Activated B cell treated with CpG ODN at 0.5 μM for 24 hours (primary cell): ENCODE measurements at places on chromosomes 2 and 18. TPM values are rescaled to one million over a fixed set of nuclear protein-coding genes. Genes with fewer than 3 reads are reported as not detected.
A peak's percentile ranks its signal among the peaks of the same experiment; 100 is the strongest.

Gene PIKFYVE
- total RNA-seq, result 92.2 and 106 TPM in 2 replicates

Gene CFAP65
- not detected in 2 replicates for total RNA-seq

Gene ACTR3
- total RNA-seq, result 638 and 639 TPM in 2 replicates

Gene ACMSD
- not detected in 2 replicates for total RNA-seq

Gene DSC3
- not detected in 2 replicates for total RNA-seq

Gene ANKRD62
- total RNA-seq, result not detected in 2 replicates

Gene ZBTB7C
- not detected in 2 replicates for total RNA-seq

Gene YIPF4
- 25.6 and 27.2 TPM in 2 replicates for total RNA-seq

Gene ABCG5
- total RNA-seq, result not detected in 2 replicates

Gene GEN1
- 141 and 163 TPM in 2 replicates for total RNA-seq

Gene HOXD9
- total RNA-seq, result not detected in 2 replicates

Gene EPAS1
- total RNA-seq, result 0.05 and 0.47 TPM in 2 replicates

Gene UGT1A4
- total RNA-seq, result not detected in 2 replicates

Gene BMP10
- total RNA-seq, result not detected in 2 replicates

- DNase-seq, result no peak
Measured at GRCh38 chr2:156486614-156487013, 50.4 kb downstream of the GPD2 start.

DNA sequence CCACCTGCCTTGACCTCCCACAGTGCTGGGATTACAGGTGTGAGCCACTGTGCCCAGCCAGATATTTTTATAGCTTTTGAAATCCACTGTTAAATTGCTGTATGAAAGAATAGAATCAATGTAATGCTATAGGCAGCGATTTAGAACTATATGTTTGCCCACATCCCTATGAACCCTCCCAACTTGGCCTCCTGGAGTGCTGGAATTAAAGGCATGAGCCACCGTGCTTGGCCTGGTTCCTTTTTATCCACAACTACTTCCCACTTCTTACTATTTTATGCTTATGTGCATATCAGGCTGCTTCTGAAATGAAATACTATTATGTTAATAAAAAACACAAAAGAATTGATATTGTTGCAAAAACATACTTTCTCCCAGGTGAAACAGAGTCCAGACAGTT lies 11.6 kb upstream of the PTPN2 start:
- DNase-seq, result no peak

GRCh38 chr18:76679945-76680344 lies 142.4 kb upstream of the ZNF236 start:
- DNase-seq, result no peak

- DNase-seq, result no peak
Measured at GRCh38 chr2:185128346-185128745, 530.0 kb downstream of the ZNF804A start.

DNA sequence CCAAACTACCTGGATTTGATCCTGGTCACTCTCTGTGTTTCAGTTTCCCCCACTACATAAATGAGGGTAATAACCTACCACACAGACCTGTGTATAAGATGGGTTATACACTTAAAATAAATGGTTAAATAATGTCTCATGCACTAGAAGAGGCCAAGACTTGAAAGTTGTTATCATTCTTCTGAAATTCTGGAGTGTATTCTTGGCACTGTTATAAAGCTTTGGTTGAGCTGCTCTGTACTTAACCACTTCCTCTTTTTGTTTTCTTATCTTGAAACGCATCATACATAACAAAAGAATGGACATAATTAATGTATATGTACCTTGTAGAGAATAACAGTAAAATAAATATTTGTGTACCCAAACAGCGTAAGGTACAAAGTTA lies 281.0 kb downstream of the AFF3 start:
- DNase-seq, result no peak

DNA sequence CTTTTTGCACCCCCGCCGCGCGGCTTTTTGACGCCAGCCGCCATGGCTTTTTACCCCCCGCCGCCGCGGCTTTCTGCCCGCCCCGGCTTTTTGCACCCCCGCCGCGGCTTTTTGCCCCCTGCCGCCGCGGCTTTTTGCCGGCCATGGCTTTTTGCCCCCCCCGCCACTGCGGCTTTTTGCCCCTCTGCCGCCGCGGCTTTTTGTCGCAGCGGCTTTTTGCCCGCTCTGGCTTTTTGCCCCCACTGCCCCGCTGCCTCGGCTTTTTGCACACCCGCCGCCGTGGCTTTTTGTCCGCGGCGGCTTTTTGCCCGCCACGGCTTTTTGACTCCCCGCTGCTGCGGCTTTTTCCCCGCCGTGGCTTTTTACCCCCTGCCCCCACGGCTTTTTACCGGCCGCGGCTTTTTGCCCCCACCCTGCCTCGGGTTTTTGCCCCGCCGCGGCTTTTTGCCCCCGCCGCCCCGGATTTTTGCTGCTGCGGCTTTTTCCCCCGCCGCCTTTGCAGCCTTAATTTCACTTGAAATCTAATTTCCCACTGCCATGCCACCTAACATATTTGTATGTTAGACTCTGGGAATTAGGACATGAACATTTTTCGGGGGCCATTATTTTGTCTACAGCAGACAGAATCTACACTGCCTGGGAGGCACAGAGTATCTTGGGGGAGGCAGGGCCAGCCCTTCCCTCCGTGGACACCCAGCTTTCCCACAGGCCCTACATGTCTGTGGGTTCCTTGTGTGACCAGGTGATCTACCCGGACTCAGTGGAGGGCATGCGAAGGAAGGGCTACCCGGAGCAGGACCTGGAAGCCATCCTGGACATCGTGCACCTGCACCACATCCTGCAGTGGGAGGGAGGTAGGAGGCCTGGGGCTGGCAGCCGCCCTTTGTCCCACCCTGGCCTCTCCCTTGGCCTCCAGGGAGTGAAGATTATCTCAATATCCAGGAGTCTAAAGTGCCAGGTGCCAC lies 3031.0 kb upstream of the TEKT4 start:
- DNase-seq, result no peak

DNA sequence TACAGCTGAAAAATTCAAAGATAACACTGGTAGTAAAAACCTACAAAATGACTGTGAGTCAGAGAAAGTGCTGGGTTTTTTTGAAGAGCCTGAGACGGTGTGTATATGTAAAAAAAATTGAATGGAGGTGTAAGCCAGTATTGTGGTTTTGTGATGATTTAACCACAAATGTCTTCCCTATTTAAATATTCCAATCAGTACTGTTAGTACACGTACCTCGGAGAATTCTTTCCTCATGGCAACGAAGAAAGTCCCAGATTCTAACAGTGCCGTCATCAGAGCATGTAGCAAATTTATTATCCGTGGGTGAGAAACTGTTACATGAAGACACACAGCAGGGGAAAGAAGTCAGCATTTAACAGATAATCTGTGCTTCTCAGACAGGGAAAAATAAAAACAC lies 48.1 kb downstream of the WDR33 start:
- no peak for DNase-seq

GRCh38 chr2:552906-553305 lies 124.3 kb downstream of the TMEM18 start:
- no peak for DNase-seq

GRCh38 chr2:215361211-215361875 lies 49.5 kb downstream of the ATIC start:
- DNase-seq, result no peak

DNA sequence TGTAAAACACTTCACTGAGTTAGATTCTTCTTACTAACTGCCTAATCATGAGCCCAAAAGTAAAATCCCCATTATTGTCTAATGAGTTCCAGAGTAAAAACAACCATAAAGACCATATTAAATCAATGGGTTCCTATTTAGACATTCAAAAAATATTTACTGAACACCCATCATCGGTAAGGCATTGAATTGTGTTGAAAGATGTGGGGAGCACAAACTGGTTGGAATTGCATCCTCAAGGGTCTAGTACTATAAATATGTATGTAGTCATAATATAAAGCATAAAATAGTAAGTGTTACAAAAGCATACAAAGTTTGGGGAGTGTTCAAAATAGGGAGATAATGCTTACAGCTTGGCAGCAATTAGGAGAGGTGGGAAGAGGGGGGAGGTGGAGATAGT lies 3.0 kb upstream of the MARCHF4 start:
- no peak for DNase-seq

DNA sequence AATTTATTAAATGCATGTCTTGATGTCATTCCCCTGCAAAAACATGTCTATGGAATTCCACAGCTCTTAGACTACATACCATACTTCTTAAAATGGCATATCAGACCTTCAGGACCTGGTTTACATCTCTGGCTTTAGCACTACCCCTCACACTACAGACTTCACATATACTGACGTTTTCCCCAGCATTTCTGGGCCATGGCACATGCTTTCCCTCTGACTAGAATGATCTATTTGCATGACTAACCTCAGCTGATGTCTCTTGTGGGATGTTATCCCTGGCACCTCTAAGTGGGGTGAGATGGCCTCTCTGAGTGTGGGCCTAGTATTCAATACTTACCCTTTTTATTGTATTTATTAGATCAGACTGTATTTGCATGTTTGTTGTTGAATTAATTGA lies 381.6 kb downstream of the ERBB4 start:
- no peak for DNase-seq

DNA sequence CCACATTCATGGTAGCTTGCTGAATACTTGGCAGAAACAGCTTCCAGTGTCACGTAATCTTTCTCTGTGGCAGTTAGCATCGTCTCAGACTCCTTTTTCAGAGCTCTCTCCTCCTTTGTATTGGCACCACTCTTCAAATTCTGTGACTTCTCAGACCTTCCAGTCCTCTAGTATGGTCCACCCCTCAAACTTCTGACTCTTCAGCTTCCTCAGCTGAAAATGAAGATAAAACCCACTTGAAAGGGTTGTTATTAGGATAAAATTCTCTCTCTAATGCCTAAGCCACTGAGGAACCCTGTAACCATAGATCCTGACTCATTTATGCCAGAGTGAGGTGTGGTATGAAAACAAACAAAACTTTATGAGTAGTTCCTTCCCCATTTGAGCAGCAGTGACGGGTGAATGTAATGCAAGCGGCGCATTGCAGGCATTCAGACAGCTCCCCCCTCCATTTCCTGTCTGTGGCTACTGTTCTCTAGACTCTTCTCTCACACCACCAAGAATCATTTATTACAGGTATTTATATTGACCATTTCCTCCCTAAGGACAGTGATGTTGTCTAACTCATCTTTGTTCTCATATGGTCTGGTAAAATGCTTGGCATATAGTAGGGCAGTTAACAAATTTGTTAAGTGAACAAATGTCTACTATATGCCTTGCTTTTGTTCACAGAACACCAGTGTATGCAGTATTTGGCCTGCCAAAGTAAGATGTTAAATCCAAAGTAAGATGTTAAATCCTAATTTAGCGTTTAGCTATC lies 35.3 kb downstream of the GALNT1 start:
- peak; percentile 24 for DNase-seq

DNA sequence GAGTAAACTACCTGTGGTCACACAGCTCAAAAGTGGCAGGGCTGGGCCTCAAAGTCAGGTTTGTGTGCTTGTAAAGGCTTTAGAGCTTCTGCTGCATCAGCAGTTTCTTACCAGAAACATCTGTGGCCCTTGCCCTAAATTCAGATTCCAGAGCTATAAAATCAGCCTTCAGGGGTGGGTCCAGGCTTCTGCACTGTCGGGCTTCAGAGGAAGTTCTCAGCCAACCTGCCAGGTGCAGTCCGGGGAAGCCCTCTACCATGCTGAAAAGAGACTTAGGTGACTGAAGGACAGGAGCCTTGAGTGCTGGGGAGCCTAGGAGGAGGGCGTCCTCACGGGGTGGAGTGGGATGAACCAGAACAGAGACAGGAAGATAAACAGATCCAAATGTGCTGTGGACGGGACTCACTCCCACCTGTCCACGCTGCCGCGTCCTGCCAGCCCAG lies 69.9 kb upstream of the HS6ST1 start:
- no peak for DNase-seq

DNA sequence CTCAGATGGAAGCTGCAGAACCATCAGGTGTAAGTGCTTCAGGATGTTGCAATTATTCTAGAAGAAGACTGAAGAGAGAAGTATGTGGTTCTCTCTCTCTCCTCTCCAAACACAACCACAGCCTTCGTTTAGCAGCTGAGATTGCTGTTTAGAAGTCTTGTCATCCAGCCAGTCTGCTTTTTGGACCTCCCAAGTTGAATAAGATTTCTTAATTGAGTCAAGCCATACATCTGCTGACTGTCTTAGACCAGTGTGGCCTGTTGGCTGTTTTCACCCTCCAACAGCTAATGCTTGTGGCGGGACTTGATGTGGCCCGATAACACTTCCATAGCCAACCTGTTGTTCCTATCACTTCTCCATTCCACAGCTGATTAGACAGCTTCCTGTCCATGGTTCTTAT lies 91.3 kb upstream of the TMEM17 start:
- DNase-seq, result no peak

DNA sequence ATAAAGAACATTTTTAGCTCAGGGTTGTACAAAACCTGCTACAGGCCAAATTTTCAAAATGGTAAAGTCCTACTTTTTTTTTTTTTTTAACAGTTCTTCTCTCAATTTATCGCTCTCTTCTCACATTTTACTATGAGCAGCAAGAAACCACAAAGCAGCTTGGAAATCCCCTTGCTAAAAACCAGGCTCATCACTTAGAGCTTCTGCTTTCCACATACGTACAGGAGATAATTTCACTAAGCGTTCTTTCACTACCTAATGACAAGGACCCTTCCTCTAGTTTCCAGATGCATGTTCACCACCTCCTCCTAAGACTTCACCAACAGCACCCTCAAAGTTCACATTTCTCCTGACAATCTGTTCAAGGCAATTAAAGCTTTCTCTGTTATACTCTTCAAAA lies 294.9 kb upstream of the CYRIA start:
- no peak for DNase-seq

GRCh38 chr18:39057423-39058064 lies 1491.9 kb upstream of the CELF4 start:
- DNase-seq, result no peak

GRCh38 chr2:69010437-69011194 lies 2.4 kb upstream of the ANTXR1 start:
- DNase-seq, result no peak

DNA sequence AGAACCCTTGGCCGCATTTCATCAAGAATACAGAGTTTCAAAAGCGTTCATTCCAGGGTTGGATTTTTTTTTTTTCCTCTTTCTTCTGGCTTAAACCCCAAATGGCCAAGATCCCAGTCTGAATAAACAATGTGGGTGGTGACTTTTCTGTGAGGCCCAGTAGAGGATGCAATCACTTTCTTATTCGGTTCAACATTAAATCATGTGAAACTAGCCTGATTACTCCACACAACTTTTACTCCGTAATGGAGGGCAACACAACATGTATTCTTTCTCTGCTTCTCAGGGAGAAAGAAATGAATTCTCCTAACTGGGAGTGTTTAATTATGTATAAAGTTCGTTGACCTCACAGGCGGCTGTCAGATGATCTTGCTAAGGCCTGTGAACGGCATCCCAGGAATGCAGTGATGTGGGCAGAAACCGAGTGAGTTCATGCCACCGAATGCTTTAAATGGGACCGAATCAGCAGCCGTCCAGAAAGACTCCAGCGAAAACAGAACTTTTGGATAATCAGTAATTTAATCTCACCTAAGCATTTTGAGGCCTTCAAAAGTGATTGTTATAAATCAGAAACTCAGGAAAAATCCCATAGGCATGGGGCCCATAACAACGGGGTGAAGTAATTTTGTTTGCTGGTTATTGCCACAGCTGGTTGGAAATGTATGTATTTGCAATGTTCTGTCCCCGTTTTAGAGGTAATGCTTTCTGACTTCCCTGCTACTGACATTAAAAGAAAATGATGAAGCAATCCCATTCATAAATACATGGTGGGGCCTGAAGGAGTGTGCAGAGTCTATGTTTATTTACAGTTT lies 81.5 kb downstream of the BCL2 start:
- DNase-seq, result no peak
